ENCODE measurements at places on chromosomes 1 and 21.

DNA sequence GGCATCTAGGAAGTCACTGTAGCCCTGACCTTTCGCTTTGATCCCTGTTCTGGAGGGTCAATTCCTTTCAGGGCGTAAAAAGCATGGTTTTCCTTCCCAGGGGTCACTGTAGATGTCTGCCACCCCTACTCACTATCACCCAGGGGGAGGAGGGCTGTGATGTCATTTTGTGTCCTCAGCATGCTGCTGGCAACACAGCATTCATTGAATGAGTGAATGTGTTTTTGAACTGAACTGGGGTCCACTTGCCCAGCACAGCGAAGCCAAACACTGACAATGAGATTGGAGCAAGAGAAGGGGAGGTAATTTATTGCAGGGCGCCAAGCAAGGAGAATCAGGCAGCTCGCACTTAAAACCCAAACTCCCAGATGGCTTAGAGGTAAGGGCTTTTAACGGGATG, 78.2 kb upstream of the PGBD5 start:
- no peak for DNase-seq

DNA sequence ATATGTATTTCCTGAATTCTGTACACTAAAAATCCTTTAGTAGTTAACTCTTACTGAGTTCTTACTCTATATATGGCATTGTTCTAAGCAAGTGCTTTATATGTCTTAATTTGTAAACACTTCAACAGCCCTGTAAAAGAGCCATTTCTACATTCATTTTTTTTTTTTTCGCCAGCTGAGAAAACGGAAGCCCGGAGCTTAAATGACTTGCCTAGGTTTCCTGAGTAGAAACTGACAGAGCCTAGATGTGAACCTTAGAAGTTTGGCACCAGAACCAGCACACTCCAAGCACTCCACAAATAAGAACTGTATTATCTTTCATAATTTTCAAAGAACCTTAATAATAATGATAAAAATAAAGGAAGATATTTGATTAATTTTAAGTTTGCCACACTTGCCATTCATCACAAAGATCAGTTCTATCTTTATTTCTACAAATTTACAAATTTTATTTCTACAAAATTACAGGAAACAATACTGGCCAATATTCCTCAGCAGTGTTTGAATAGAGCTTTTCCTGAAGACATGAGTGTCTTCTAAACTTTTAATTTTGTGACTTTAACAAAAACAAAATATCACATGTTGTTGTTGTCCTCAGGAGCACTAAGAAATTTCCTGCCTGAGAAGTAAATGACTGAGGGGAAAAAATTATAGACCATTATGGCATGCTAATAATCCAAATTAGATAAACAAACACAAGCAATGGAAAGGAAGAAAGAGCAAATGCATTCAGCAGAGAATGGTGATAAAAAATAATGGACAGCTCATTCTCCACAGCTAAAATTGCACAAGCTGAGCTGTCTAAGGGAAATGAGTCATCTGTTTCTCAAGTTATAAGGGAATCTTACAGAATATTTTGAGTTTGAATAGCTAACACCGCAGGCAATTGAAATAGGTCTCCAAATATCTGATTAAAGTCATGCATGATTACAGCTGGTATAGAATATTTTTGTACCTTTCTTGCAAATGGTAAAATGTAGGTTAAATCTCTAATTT, 71.2 kb downstream of the DPYD start:
- peak; percentile 85 for DNase-seq

GRCh38 chr1:204649721-204650521, 35.6 kb downstream of the LRRN2 start:
- DNase-seq = peak; percentile 94

- DNase-seq = no peak
These were observed 157.5 kb upstream of the CD34 start for GRCh38 chr1:208068407-208068806.

- DNase-seq = no peak
These were observed 6.5 kb downstream of the FCGR2A start for GRCh38 chr1:161511756-161512060.
